Breast epithelium (tissue), 4 donors: ENCODE measurements at places on chromosomes 6 and 20. TPM values are rescaled to one million over a fixed set of nuclear protein-coding genes. Genes with fewer than 3 reads are reported as not detected.

EFCAB8 gene
- 0.32 TPM for total RNA-seq

BMP2 gene
- total RNA-seq: 3.9 TPM

L3MBTL1 gene
- 8.6 TPM for total RNA-seq

GRCh38 chr6:16928387-16928786 is 167.1 kb upstream of the ATXN1 start:
- DNase-seq: no peak

DNA sequence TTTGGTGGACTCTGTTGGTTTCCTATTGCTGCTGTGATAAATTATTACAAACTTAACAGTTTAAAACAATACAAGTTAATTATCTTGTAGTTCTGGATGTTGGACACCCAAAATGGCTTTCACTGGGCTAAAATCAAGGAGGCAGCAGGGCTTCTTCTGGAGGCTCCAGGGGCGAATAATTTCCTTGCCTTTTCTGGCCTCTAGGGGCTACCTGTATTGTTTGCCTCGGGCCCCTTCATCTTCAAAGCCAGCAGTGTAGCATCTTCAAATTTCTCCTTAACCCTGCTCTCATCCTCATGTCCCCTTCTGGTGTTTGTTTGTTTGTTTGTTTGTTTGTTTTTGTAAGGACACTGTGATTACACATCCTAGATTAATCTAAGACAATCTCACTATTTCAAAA is 60.5 kb upstream of the ANKEF1 start:
- no peak for DNase-seq

DNA sequence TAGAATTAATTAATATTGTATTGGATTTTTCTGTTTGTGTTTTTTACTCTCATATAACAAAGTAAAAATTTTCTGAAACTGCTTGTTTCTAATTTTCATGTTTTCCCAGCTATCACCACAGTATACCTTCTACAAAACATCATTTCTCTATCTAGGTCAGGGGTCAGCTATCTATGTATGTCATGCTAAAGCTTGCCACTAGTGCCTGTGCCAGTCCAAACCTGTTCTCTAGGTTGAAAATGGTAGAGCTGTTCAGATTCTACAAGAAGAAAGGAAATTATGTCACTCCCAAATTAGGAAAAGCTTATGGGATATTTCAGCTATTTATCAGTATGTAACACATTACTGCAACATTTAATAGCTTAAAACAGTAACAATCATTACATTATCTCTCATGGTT is 5.8 kb upstream of the ME1 start:
- no peak for DNase-seq

- DNase-seq: no peak
Measured at GRCh38 chr6:125945378-125946141, 11.0 kb upstream of the HINT3 start.

GRCh38 chr6:22622351-22622750 is 53.0 kb downstream of the HDGFL1 start:
- no peak for DNase-seq

DNA sequence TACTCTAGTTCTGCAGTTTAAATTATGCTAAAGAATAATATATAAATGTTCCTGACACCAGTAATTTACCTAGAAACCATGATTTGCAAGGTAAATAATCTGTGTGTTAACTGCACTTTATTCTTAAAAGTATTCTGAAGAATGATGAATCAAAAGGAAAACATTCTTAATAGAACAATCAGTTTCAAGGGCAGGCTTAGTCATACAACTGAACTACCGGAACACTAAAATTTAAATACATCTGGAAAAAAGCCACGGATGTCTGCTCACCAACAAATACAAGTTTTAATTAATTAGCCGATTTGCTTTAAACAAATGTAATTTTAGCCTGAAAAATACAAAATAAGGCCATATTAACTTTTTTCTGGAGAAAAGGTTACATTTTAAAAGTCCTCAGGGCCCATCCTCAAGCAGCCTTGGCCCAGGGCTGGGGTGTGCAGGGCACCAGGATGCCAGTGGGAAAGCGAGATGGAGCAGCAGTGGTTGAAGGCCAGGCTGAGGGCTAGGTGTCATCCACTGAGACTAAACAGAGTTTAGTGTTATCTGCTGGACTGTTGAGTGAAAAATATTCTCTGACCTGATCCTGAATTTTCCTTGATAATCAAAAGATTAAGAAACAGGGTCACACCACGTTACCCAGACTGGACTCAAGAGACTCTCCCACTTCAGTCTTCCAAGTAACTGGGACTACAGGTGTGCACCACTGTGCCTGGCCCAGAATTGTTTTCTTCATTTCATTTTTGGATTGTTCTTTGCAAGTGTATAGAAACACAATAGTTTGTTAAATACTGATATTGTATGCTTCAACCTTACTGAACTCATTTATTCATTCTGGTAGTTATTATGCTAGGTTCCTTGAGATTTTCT is 88.2 kb upstream of the DST start:
- no peak for DNase-seq

GRCh38 chr20:45289942-45290676 is 16.5 kb upstream of the RBPJL start:
- no peak for DNase-seq

GRCh38 chr6:108635505-108636226 is 74.9 kb downstream of the FOXO3 start:
- no peak for DNase-seq

CTCFL gene
- not detected for total RNA-seq

CYP24A1 gene
- not detected for total RNA-seq

- DNase-seq: no peak
Measured at GRCh38 chr20:45919542-45920399, 7.8 kb upstream of the PLTP start.

DNA sequence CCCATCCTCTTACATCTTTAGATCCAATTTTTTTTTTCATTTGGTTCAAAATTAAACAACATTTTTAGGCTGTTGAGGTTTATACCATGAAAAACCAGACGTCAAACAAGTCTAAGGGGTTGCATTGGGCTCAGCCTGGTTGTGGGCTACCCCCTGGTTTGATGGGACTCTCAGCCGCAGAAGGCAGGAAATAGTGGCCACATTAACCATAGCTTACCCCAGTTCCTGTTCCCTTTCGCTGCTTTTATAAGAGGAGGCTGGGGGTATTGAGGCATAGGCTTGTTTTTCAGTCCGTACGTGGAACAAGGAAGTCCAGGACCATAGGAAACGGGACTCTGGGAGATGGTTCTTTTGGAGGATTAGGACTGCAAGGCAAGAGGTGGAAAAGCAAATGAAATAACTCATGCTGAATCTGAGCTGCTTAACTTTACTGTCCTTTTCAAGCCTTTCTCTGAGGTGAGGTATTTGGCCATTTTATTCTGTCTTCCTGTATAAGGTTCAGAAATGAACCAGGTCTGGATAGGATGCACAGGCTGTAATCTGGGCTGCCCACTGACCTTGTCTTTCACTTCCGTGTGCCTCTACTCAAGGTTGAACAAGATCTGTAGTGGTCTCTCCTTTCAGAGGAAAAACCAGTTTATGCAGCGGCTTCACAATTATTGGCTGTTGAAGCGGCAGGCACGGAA is 7.7 kb downstream of the BRPF3 start:
- DNase-seq: no peak

- DNase-seq: no peak
Measured at GRCh38 chr20:47821481-47822100, 36.3 kb upstream of the SULF2 start.

BFSP1 gene
- total RNA-seq: 1.6 TPM

DEFB128 gene
- total RNA-seq: not detected

GRCh38 chr6:125797886-125798444 is 7.2 kb downstream of the NCOA7 start:
- no peak for DNase-seq

KLHDC3 gene
- total RNA-seq: 92.5 TPM

TAGAP gene
- 2.9 TPM for total RNA-seq

TMEM217 gene
- total RNA-seq: 0.66 TPM
